AG04449 (cell line): ENCODE measurements at places on chromosomes 1 and 21.
A peak's percentile ranks its signal among the peaks of the same experiment; 100 is the strongest.

- DNase-seq: no peak
These were observed 128.3 kb downstream of the ELAVL4 start for GRCh38 chr1:50237056-50237455.

DNA sequence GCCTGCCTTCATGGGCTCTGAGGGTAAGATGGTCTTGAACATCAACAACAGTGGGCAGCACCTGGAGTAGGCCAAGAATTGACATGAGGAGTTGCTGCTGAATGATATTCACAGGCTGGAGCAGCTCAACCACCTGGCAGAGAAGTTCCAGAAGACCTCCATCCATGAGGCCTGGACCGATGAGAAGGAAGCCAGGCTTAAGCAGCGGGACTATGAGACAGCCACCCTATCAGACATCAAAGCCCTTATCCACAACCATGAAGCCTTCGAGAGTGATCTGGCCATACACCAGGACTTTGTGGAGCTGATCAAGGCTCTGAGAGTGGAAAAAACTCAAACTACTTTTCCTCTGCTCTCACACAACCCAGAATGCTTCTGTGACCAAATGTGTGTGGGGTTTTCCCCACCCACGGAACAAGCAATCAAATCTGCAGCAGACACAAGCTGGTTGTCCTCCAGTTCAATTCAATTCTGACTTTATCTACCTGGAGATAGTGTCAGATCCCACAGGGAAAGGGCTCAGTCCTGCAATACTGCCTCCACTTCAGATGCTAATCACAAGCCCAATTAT lies 12.1 kb upstream of the EPHA10 start:
- no peak for DNase-seq

- DNase-seq: no peak
These were observed at the start of gene IKBKE for GRCh38 chr1:206469933-206470691. Gene IKBKE, plus strand, starts transcription at chr1:206470476. Its CDS starts 2,752 bp downstream, at chr1:206473228.

DNA sequence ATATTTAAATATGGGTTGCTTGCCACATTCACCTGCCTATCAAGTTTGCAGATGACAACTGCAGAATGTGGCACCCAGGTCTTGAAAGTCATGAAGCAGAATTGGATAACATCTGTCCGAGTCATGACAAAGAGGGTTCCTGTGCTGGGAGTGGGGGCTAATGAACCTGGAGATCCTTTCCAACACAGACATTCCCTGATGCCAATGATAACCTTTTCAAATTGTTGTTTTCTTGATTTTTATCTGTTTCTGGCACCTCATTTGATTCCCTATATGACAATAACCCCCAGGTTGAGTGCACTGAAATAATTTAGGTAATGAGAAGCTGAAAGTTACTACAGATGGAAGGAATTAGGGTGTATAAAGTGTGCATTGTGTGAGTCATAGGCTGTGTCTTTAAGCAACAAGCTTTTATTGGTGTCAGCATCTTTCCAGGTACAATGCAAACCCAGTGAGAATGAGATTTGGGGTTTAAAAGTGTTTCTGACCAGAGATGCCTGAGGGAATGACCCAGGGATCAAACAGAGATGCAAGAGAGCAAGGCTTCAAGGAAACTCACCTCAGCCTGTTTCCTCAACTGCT lies 32.0 kb upstream of the IL10 start:
- no peak for DNase-seq

GRCh38 chr1:202143011-202143767 lies 1.3 kb downstream of the ARL8A start:
- DNase-seq: no peak

- no peak for DNase-seq
These were observed 30.7 kb upstream of the KIAA1614 start for GRCh38 chr1:180881806-180882509.

- DNase-seq: no peak
These were observed at the start of gene C4BPA for GRCh38 chr1:207103892-207104373. Gene C4BPA, plus strand, starts transcription at chr1:207104233. Its CDS starts 8,793 bp downstream, at chr1:207113026.

DNA sequence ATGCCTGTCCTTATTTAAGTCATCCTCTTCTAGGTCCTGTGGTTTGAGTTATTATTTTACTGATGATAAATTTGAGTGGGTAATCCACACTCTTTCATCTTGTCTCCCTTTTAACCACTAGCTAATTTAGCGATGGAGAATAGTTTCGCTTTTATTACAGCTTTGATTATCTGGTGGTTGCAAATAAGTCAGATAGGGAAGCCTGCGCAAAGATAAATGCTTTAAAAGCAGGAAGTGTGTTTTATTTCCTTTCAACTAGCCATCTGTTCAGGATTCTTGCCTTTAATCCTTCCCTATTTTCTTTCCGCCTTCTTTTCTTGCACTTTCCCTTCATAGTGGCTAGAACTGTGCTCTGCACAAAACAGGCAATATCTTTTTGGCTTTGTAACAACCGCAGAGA lies 129.0 kb downstream of the TGFB2 start:
- DNase-seq: no peak

GRCh38 chr1:112196008-112196588 lies 199.9 kb upstream of the CTTNBP2NL start:
- no peak for DNase-seq

GRCh38 chr1:205054013-205054412 lies 11.0 kb downstream of the CNTN2 start:
- DNase-seq: no peak

DNA sequence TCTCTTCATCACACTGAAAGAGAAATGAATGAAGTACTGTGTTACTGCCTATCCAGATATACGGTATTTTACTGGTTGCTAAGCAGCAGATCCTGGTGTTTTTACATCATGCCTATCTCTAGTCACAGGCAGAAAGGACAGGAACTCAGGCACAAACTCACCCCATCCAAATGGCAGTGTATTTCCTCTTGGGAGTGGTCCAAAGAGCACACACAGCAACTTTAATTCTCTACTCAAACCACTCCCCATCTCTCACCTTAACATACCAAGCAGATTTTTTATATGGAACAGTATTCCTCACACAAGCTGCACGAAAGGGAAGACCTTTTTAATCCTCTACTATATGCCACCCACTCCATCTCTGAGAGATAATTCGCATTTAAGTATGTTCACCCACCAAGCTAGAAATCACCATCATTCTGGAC lies 27.3 kb downstream of the EIF4G3 start:
- DNase-seq: no peak

DNA sequence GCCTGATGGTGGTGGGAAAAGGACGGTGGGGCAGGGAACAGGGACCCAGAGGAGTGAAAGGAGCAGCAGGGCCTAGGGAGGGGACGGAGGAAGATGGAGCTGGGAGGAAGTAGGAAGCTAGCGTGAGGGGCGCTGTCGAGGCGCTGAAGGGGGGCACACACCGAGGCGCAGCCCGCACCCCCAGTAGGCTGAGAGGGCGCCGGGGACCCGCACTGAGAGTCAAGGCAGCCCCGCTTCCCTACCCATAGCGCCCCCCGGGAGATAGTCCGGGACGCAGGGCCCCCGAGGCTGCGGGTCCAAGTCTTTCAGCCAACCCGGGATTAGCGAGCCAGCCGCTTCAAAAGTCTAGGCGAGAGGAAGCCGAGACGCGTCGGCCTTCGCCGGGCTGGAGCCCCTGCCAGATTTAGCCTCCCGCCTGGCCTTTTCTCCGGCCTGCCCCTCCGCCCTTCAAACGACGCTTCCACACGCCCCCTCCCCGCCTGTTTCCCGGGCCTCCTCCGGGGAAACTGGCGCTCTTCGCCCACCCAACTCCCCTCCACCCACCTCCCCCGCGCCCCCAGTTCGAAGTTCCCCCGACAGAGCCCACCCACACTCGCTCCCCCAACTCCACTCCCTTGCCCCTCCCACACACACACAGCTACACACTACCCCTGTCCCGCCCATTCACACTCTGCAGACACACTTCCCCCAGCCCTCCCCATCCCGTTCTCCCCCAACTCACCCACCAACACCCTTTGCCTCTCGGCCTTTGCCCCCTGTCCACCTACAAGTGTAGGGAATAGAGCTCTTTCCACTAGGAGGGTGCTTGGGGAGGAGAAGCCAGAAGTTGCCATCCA lies 7.8 kb upstream of the PROX1 start:
- no peak for DNase-seq

- no peak for DNase-seq
These were observed 133.7 kb upstream of the CTTNBP2NL start for GRCh38 chr1:112262316-112262715.

DNA sequence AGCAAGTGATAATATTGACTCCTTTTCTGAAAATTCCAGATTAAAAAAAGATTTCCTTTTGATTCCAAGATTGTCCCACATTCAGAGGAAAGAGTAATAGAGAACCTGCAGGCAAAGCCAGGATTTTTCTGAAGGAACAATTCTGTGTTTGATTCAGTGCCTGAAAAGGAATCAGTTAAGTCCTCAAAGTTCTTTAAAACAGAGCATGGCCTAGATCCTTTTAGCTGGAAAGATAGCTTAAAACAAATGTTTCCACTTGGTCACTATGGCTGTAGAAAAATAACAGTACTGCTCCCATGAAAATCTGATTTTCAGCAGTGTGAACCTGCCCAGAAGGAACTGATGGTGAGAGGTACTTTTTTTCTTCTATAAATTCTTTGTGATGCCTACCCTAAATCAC lies 41.8 kb downstream of the HS2ST1 start:
- no peak for DNase-seq

DNA sequence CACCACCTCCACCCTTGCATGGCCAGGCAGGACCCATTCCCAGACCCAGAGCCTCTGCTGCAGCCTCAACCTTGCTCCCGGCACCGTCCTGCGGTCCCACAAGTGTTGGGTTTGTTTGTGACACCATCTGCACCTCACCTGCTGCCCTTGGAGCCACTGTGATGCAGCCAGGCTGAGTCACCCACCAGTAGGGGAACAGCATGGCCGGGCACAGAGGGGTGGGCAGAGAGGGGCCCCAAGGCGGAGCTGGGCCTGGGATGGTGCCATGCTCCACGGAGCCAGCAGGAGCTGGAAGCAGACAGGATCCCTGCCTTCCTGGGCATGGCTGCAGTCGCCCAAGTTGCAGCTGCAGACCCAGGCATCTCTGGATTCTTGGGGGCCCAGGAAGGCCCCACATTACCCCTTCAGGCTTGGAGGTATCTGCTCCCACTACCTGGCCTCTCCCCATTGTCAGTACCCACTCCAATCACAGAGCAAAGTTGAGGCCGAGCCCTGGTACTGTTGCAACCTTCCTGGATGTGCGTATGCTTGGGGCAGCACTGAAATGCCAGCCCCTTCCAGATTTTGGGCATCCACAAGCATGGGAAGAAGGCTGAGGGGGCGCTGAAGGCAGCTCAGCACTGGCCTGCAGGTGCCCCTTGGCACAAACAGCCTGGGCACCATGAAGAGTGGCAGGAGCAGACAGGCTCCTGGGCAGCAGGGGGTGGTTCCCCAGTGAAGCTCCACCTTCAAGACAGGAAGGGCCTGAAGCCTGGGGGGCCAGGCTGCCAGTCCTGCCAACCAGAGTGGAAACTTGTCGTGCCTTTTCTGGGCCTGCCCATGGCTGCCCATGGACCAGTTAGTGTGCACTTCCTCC lies 172.8 kb downstream of the MATN1 start:
- DNase-seq: no peak

DNA sequence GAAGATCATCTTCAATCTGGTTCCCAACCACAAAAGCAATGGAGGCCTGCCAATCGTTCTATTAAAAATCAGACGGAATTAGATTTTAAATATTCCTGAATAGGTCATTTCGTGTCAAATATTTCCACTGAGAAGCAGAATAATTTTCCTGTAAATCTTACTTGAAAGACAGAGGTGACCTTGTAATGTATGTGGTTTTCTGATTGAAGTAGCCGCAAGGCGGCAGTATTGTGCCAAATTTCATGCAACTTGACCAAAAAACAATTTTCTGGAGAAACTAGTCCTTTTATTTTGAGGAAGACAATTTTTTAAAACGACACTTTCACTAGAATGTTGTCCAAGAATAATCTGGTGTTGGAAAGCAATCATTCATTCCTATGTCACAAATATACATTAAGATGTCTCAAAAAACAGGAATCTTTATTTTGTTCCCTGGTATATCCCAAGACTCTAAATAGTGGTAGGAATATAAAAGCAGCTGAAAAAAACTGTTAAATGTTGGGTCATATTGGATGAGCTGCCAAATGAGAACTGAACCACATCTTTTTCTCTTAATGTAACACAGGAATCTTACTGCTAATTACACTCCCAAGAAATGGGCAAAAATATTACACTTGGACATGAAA lies 33.6 kb downstream of the SPAG17 start:
- no peak for DNase-seq

DNA sequence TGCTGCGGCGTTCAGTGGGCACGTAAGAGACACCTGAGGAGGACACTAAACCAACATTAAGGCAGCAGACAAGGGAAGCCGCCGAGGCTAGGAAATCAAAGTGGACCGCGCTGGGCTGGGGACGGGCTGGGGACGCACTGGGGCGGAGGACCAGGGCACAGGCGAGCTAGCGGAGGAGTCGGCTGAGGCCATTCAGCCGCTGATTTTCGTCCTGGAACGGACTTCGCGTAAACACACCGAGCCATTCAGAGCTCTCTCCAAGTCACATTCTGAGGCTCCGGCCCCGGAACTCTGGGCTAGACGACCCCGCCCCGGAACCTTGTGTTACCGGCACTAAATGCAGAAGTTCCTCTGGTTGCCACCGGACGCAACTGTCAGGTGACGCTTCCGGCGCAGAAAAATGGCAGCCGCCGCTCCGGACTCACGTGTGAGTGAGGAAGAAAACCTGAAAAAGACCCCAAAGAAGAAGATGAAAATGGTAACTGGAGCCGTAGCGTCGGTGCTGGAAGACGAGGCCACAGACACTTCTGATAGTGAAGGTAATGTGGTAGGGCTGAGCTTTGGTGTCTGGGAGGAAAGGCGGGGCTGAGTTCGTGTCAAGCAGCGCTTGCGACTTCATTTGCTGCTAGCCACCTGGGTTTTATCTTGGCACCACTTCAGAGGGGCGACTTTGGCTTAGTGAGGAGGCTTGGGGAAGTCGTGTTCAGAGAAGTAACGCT lies at the start of gene RRP15:
TSS of gene RRP15 (plus strand) at position 377 of the 719 bp plus-strand sequence. CDS start at position 401, 24 bp downstream.
- peak; percentile 42 for DNase-seq

DNA sequence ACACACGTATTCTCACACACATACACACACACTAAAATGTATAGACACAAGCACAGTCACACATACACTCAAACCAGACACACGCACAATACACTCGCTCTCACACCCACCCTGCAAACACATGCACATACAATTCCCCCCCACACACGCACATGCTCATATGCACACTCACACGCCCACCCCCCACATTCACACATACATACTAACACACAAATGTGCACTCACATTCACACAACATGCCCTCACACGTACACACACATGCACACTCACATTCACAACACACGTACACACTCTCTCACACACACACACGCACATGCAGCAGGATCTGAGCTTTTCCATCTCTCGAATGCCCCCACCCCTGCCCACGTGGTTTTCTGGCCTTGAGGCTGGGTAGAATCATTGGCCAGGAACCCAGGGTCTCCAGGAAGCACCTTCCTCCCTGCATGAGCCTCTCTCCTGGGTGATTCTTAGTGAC lies 589.7 kb downstream of the PTPRU start:
- no peak for DNase-seq

DNA sequence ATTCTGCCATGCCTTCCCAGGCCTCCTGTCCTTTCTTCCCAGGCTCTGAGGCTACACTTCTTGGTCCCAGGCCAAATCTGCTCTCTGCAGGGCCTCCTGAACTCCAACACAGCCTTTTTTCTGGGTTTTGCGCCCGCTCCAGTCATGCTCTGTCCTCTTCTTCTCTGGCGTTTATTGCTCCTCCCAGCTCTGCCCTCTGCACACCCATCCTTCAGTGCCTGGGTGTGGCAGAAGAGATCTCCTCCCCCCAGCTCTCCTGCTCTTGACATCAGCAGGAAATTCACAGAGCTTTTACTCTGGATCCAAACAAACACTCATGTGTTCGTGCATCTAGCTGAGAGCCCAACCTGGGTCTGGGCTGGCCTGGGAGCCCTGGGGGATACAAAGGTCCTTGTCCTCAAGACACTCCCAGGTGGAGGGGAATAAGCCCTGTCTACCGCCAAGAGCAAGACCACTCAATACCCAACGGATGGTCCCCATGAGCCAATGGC lies 22.9 kb upstream of the EPS8L3 start:
- no peak for DNase-seq

GRCh38 chr21:46187814-46188213 lies 3.6 kb upstream of the SPATC1L start:
- DNase-seq: no peak
